Heart left ventricle (tissue), 16 donors: ENCODE measurements at places on chromosomes 7 and 10. TPM values are rescaled to one million over a fixed set of nuclear protein-coding genes. Genes with fewer than 3 reads are reported as not detected.
A peak's percentile ranks its signal among the peaks of the same experiment; 100 is the strongest.

CTAGE15 gene
- not detected for polyA plus RNA-seq

DNA sequence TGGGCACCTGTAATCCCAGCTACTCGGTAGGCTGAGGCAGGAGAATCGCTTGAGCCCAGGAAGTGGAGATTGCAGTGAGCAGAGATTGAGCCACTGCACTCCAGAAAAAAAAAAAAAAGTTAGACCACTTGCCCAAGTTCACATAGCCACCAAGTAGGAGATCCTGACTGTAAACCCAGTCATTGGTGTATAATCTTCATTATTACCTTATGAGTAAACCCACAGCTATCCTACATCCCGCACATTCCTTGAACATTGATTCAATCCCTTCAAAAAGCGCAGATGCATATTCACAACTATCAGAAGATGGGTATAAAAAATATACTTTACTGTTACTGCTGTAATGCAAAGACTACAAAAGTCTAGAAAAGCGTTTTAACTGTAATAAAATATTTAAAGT is 512.9 kb downstream of the SUGCT start:
- DNase-seq: no peak

GRCh38 chr7:155685791-155686160 is 41.3 kb downstream of the RBM33 start:
- no peak for DNase-seq

IGF2BP3 gene
- polyA plus RNA-seq: not detected

DNA sequence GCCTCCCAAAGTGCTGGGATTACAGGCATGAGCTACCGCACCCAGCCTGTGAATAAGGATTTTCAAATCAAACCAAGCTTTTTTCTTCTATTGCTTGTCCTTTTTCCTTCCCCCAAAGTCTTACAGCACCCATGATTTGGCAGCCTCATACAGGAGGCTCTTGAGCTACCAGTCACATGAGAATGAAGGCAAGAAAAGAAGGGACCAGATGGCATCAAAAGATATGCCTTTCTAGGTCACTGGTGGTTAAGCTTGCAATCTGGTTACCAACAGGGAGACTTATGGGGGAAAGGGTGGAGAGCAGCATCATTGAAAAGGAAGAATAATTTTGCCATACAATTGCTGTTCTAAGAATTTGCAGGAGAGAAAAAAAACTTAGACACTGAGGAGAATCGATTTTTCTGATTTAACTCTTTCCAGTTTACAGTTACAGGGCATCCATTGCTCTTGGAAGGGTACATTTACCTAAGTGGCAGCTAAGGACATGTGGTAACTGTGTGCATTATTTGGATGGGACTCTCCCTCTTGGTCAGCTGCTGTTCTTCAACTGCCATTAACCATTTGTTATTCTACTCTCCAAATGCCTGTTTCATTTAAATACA is 29.5 kb downstream of the SMNDC1 start:
- DNase-seq: no peak

GRCh38 chr7:20220293-20220761 is 3.1 kb upstream of the MACC1 start:
- no peak for DNase-seq

ABCB1 gene
- polyA plus RNA-seq: 0.82 TPM

DNA sequence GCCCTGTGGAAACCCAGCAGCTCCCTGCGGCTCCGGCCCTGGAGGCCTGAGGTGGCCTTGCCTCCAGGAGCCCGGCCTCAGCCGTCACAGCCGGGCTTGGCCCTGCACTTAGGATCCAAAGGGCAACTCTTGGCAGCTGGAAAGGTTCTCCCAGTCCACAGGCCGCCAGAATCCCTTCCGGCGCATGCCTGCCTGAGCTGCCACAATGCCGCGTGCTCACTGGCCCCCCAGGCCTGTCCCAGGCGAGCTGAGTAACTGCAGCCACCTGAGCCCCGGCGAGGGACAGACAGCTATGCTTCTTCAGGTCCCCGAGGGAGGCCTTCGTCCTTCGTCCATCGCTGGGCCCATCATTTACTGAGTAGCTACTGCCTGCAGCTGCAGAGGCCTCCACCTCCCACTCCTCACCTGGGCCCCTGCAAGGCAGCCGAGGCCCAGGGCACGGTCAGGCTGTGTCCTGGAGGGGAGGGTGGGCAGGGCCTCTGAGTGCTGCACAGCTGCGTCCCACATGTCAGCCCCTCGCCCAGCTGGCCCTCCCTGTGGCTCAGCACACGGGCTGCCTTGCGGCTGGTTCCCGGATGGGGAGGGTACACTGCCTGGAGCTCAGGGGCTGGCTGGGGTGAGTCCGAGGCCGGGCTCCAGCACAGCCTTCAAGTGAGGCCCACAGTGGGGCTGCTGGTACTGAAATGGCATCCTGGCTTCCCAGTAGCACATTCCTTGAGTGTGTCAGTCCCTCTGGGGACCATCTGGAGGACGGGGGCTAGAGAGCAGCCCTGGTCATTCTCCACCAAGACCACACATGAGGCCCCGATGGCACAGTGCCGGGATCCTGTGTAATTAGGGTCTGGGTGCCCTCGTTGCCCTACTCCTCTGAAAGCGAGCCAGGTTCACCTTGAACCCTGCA is 172.5 kb downstream of the ELFN1 start:
- DNase-seq: peak; percentile 28

GPC2 gene
- 0.76 TPM for polyA plus RNA-seq

GRCh38 chr10:9745158-9745557 is 1272.5 kb upstream of the CELF2 start:
- DNase-seq: no peak

DNA sequence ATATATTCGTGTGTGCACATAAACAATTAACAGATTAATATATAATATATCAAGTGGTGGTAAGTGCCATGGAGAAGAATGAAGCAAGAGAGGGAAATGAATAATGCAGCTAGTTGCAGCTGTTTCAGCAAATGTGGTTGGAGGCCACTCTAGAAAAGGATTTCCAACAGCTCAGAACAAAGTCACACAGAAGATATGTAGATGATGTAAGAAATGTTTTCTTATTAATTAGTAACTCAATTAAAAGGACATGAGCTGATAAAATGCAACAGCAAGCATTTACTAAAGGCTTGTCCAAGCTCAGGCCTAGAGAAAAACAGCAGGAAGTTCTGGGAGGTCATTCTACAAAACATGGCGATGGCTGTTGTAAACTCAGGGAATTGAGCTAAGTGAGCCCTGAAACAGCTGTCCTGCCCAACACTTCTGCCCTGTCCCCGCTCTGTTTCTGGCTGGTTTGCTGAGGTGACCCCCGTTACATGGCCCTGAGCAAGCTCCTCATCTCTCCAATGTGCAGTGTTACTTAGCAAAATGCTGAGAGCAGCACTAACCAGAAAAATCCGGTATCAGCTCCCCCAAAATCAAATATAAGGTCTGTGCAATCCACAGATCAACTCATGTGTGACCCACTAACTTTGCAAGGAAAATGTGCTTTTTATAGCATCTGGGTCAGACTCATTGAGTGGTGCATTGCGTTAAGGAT is 23.4 kb upstream of the C10orf67 start:
- DNase-seq: no peak

PYROXD2 gene
- polyA plus RNA-seq: 13.3 TPM

HHEX gene
- 3.5 TPM for polyA plus RNA-seq

- no peak for DNase-seq
These were observed 401.9 kb downstream of the PARD3 start for GRCh38 chr10:34413214-34413613.

DNA sequence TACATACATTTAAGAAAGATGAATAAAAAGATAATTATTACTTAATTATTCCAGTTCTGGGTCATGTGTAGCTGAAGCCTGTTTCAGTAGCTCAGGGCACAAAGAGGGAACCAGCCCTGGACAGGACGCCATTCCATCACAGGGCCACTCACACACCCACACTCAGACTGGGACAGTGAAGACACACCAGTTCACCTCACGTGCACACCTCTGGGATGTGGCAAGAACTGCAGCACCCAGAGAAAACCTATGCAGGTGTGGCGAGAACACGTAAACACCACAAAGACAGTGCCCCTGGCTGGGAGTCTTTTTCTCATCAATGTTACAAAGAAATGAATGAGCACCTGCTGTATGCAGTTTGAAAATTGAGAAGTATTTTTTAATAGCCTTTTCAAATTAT is 1.6 kb upstream of the IDI1 start:
- DNase-seq: no peak

SEMA3E gene
- polyA plus RNA-seq: not detected

DNA sequence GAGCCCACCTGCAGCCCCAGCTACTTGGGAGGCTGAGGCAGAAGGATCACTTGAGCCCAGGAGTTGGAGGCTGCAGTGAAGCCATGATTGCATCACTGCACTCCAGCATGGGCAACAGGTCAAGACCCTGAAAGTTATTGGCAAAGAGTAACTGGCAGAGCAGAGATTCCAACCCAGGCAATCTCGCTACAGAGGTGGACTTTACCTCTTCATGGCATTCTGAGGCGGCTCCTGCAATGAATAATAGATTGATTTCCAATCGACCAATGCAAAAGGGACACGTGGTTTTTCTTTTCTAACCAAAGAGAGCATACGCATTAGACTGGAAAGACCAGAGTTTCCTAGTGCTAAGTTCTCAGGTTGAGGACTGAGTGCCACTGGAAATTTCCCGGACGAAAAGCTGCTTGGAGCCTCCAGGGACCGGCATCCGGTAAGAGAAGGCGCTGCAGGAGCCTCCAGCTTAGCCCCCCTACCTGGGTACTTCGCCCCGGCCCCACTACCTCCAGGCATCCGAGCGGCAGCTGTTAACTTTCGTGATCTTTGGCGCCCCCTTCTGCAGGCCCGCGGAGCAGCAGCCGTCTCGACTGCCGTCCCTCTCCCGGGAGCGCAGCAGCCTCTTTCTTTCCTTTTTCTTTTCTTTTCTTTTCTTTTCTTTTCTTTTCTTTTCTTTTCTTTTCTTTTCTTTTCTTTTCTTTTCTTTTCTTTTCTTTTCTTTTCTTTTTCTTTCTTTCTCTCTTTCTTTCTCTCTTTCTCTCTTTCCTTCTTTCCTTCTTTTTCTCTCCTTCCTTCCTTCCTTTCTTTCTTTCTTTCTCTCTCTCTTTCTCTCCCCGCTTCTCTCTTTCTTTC is 4.1 kb downstream of the MBLAC1 start:
- peak; percentile 92 for DNase-seq

DNA sequence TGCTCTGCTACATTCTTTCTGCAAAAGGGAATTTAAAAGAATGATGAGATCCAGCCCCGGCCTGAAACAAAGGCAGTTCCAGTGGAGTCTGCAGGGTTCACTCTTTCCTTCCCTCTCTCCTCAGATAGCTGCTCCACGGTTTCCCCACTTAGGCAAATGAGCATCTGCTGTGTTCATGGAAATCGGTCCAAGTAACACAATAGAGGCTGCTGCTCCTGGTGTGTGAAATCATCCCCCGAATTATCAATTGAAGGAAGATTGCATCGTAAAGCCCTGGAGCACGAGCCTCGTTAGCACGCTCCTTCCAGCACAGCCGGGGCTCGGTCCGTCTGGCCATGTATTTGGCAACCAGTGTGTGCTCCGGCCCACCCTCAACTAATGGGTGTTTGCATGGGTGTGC is 108.3 kb upstream of the DPP6 start:
- no peak for DNase-seq

PRSS37 gene
- polyA plus RNA-seq: not detected

GRCh38 chr7:96327429-96327828 is 5.5 kb upstream of the SLC25A13 start:
- no peak for DNase-seq

SYT15 gene
- 1.2 TPM for polyA plus RNA-seq

NPY gene
- not detected for polyA plus RNA-seq

GRCh38 chr10:59561477-59562121 is 148.1 kb downstream of the SLC16A9 start:
- no peak for DNase-seq

DNA sequence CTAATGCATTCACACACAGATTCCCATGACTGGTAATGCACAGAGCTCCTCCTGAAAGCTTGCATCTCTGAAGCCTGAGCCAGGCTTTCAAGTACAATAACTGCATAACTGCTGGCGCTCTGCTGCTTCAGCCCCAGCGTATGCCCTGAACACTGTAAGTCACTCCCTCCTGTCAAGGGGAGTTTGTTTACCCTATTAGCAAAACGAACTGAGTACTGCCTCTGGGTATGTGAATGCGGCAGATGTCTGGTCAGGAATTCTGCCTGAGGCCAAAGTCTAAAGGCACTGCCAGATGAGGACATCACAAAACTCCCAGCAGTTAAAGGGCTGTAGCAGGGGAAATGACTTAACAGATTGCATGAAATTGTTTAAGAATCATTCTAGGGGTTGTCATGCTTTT is 97.7 kb downstream of the NRCAM start:
- no peak for DNase-seq

ACBD7 gene
- 0.08 TPM for polyA plus RNA-seq
